ENCODE measurements at places on chromosomes 2 and 18. TPM values are rescaled to one million over a fixed set of nuclear protein-coding genes. Genes with fewer than 3 reads are reported as not detected.

DNA sequence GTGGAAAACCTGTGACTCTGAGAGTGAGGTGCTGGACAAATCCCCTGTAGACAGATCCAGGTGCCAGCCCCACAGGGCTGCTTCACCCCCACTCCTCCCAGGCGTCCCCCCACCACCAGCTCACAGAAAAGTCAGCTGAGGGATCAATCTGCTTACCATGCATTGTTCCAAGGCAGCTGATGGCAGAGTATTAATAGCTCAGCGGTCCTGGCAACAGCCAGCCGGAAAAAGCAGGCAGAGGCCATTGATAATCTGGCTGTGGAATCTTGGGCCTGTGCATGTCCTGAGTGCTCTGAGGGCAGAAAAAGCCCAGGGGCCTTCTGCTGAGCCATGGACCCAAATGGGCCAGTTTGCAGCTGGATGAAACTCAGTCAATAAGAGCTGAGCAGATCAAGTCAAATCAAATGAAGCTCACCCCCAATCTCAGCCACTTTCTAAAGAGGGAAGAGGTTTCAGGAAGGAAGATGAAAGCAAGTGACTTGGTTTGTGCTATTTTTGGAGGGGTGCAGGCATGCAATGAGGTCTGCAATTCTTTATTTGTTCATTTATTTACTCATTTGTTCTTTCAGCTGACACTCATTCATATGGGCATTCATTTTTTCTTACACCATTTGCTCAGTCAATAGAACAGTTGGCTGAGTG, 63.4 kb downstream of the GYPC start:
- no peak overlapping the region for H3K4me3 ChIP-seq
- H3K27me3 ChIP-seq, result no peaks in the 10 kb centered on the region
- DNase-seq, result no peak
- H3K4me1 ChIP-seq, result no peaks in the 10 kb centered on the region
- H3K36me3 ChIP-seq, result no peaks in the 10 kb centered on the region

DNA sequence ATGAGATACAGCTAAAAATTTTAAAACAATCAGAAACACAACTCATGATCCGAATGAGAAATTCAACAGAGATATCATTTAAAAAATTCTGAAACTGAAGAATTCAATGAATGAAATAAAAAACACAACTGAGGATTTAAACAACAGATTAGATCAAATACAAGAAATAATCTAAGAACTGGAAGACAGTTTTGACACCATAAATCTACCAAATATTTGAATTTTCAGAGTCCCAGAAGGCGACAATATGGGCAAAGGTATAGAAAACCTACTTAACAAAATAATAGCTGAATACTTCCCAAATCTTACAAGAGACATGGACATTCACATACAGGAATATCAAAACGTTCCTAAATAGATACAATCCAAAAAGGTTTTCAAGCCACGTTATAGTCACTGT, 221.9 kb downstream of the OTX1 start:
- no peak overlapping the region for H3K4me3 ChIP-seq
- no peak overlapping the region for H3K27ac ChIP-seq
- H3K27me3 ChIP-seq, result no peaks in the 10 kb centered on the region
- H3K36me3 ChIP-seq, result no peaks in the 10 kb centered on the region
- no peak for DNase-seq

CAPN10 gene
- 11.8 TPM for total RNA-seq

ADGRF3 gene
- total RNA-seq, result not detected

SULT1C4 gene
- total RNA-seq, result not detected

KLHL41 gene
- not detected for total RNA-seq

DNA sequence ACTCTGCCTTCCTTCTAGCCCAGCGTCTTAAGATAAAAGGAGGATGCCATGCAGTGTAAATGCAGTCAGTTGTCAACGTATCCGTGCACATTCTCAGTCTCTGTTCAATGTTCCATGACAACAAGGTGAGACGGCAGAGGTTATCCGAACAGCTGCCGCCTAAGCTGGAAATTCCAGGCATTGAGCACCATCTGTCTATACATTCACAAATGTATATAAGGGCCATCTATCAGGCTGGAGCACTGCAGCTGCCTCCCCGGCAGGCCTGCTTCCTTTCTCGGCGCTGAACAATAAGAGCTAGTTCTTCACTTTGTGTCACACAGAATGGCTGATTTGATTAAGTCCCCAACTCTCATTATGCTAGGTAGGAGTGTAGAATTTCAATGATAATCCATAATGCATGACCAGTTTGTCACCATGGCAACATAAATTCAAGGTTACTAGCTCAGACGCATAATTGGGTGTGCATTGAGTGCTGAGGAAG, 282.2 kb upstream of the SOX11 start:
- no peak for DNase-seq
- no peak overlapping the region for H3K4me3 ChIP-seq
- no peak overlapping the region for H3K27ac ChIP-seq
- H3K36me3 ChIP-seq, result no peaks in the 10 kb centered on the region

RSAD2 gene
- total RNA-seq, result 4.3 TPM

DNA sequence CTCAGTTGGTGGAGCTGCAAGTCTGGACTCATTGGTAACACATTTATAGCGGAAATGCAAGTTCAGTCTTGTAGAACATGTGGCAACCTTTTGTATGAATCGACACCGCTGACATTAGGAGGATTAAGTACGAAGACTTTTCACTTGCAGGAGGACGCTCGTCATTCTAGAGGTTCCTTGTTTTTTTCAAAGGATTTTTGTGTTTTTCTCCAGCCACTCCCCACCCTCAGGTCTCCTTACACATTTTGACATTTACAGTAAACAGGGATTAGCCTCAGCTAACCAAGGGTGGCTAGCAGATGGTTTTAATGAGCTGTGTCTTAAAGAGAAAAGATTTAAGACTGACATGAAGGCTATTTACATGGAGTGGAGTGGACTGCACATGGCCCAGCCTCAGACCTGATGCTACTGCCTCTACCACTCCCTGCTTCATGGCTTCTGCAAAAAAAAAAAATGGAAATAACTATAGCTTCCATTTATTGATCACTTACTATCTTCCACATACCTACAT, 173.8 kb downstream of the TRIB2 start:
- H3K27me3 ChIP-seq, result no peaks in the 10 kb centered on the region
- no peaks in the 10 kb centered on the region for H3K4me1 ChIP-seq
- no peak for DNase-seq
- no peaks in the 10 kb centered on the region for H3K36me3 ChIP-seq
- no peak overlapping the region for H3K4me3 ChIP-seq

DNA sequence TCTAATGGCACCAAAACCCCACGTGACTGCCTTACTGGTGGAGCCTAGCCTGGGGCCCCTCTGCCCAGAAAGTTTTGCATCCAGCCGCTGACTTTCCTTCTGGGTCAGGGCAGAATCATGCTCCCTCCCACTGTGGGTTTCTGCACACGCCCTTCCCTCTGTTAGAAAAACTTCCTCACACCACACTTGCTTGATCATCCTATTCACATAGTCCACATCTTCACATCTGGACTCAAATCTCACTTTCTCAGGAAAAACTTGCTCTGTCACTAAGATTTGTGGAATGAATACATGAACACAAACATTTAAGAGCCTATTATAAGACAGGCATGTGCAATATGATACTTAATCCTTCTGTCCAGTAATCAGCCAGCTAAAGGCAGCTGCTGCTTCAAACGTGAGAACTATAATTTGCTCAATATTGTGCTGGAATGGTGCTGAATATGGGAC, 274.7 kb downstream of the RND3 start:
- no peak overlapping the region for H3K4me3 ChIP-seq
- H3K27ac ChIP-seq, result no peak overlapping the region
- DNase-seq, result no peak
- H3K36me3 ChIP-seq, result no peaks in the 10 kb centered on the region

Data from esophagus squamous epithelium (tissue), 5 donors.